ENCODE measurements at places on chromosomes 16 and 17. TPM values are rescaled to one million over a fixed set of nuclear protein-coding genes. Genes with fewer than 3 reads are reported as not detected.
A peak's percentile ranks its signal among the peaks of the same experiment; 100 is the strongest.

GRCh38 chr17:42459256-42459800 is 650 bp downstream of the ATP6V0A1 start:
- peaks cover 25% of the 10 kb centered on the region for H3K4me1 ChIP-seq
- H3K27ac ChIP-seq: peak overlapping the region; percentile 92
- no peaks in the 10 kb centered on the region for H3K27me3 ChIP-seq
- peak overlapping the region; percentile 76 for H3K4me3 ChIP-seq

DNA sequence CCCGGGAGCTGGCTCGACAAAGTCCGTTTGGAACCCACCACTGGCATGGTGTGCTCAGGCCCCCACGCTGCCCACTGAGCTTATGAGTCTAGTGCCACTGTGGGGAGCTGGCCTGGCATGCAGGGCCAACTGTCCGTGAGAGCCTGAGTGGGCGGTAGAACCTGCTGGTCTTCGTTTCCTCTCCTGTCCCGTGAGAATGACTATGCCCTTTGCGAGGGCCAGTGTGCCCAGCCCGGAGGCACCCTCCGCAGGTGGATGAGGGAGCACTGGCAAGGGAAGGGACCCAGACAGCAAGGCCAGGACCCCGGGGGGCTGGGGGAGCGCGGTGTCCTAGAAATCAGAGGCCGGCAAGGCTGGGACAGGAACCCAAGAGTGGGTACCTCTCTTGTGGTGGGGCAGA is 3.2 kb downstream of the BAIAP3 start:
- peaks cover 9% of the 10 kb centered on the region for H3K27me3 ChIP-seq

- peaks cover 45% of the 10 kb centered on the region for H3K4me1 ChIP-seq
- H3K27ac ChIP-seq: peak overlapping the region; percentile 68
- H3K36me3 ChIP-seq: no peaks in the 10 kb centered on the region
- peak overlapping the region; percentile 4 for H3K4me3 ChIP-seq
- peak; percentile 92 for DNase-seq
- no peaks in the 10 kb centered on the region for H3K27me3 ChIP-seq
Measured at GRCh38 chr17:76138234-76138895, 2.7 kb downstream of the FOXJ1 start.

Gene CDRT15
- total RNA-seq: not detected

Gene CTRB1
- not detected for total RNA-seq

Gene OR2C1
- 1.1 TPM for total RNA-seq
